ENCODE measurements at places on chromosomes 7 and 10. TPM values are rescaled to one million over a fixed set of nuclear protein-coding genes. Genes with fewer than 3 reads are reported as not detected.

UPK3B gene
- total RNA-seq: not detected

ATG9B gene
- total RNA-seq: 14.0 TPM

AMZ1 gene
- 0.11 TPM for total RNA-seq

GIMAP8 gene
- 8.6 TPM for total RNA-seq

FBH1 gene
- total RNA-seq: 47.2 TPM

ANKRD26 gene
- 8.3 TPM for total RNA-seq

SORBS1 gene
- 0.70 TPM for total RNA-seq

NCOA4 gene
- total RNA-seq: 86.2 TPM

ZNF425 gene
- total RNA-seq: 0.29 TPM

C7orf57 gene
- 0.83 TPM for total RNA-seq

SLC18A3 gene
- not detected for total RNA-seq

NACAD gene
- 0.50 TPM for total RNA-seq

HMX3 gene
- total RNA-seq: 0.69 TPM
